ENCODE measurements at places on chromosomes 2 and 18.
A peak's percentile ranks its signal among the peaks of the same experiment; 100 is the strongest.

DNA sequence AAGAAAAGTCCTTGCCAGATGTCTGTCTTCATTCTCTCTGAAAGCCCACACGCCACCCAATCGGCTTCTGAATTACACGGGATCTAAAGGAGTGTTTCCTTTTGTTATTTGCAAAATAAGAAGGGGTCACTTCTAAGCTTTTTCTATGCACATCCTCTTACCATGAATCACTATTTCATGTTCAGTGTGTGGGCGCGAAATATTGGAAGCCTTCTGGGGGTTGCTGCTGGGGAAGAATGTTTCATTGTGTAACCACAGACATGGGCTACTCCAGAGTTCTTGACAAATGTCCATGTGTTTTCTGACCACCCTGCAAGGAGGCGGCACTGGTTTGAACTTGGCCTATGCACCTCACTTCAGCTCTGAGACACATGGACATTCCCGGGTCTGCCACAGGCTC is 133.6 kb upstream of the APCDD1 start:
- no peak for DNase-seq

- no peak for DNase-seq
Measured at GRCh38 chr2:135948141-135948540, 37.3 kb downstream of the DARS1 start.

GRCh38 chr2:3659447-3660432 is 1.7 kb downstream of the ALLC start:
- peak; percentile 52 for DNase-seq

- no peak for DNase-seq
Measured at GRCh38 chr2:128618642-128619041, 300.0 kb upstream of the HS6ST1 start.

DNA sequence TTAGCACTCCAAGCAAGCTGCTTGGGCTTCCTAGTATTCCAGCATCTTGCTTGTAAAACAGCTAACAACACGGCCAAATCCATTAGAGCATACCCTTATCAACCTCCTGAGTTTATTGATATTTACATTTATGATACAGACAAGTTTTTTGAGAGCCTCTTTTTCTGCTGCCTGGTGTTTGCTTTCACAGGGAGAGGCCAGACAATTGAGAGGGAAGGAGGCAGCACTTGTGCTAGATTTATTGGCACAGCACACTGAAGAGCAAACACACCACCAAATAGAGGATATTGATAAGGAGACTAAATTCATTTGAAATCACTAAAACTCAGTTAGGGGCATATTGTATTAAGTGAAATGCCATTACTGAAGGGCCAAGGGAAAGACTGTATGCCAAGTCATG is 1142.3 kb upstream of the FANCL start:
- peak; percentile 15 for DNase-seq

- DNase-seq, result no peak
Measured at GRCh38 chr2:31390324-31390723, 24.2 kb downstream of the XDH start.

DNA sequence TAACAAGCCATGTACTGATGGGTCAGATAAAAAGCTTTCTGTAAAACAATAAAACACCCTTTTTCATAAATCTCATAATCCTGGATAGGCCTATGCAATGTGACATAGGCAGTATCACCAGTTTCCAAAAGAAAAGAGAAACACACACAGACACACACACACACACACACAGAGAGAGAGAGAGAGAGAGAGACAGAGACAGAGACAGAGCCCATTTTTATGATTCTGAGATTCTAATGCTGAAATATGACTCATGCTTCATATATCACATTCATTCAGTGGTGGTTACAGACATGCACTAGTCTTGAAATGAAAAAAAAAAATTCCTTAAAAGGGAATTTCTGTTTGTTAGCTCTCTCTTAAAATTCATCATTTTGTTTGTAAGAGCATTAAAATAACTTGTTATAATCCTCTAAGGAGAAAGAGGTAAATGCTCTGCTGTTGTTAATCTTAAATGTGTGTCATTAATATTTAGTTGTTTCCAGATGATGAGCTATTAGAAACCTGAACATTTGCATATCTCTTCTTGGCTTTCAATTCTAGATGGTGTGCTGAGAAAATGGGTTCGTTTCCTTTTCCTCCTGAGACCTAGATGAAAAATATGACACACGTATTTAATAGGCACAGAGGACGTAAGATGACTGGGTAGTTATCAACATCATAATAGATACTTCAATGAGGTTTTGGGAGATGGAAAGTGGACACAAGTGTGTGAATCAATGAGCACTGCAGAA is 1598.7 kb upstream of the ACVR2A start:
- DNase-seq, result no peak

DNA sequence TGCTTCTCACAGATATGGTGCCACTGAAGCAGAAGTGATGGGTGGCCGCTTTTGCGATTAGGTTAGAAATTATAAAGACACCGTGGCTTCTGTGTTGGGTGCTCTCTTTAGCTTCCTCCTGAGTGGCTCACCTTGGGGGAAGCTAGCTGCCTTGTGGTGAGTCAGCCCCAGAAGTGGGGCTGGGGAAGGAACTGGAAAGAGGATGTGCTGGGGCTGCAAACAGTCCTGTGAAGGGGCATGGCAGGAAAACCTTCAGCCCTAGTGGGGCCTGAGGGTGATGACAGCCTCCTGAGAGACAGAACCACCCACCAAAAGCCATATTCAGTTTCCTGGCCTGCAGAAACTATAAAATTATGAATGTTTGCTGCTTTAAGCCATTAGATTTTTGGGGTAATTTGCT is 8.9 kb upstream of the ASB18 start:
- DNase-seq, result no peak

DNA sequence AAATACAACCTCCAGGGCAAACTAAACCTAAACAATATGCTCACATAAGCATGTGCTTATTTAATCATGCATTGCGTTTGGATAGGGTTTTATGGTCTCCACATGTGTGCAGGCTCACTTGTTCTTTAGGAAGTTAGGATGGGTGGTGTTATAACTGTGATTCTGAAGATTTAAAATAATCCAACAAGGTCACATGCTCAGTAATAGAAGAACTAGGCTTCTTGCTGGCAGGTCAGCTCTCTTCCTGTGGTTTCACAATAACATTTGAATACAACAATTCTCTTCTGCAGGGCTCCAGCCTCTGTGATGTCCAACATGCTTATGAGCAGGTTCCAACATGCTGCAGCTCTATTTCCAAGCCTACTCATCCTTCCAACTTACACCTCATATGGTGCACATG is 84.0 kb downstream of the MYL12B start:
- DNase-seq, result no peak

DNA sequence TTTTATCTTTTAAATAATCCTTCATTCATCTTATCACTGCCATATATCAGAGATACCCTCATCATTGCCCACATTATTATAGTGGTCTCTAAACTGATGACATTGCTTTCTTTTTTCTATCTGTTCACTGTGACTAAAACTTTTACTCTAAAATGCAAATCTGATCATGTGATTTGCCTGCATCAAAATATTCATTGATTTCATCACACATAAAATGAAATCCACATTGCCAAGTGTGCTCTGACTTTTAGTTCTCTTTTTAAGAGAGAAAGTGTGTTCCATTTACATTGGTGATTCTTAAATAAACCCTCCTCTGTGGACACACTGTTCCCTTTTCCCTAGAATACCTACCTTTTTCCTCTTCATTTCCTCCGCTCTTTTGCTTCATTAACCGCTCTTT is 7.5 kb downstream of the REL start:
- no peak for DNase-seq

DNA sequence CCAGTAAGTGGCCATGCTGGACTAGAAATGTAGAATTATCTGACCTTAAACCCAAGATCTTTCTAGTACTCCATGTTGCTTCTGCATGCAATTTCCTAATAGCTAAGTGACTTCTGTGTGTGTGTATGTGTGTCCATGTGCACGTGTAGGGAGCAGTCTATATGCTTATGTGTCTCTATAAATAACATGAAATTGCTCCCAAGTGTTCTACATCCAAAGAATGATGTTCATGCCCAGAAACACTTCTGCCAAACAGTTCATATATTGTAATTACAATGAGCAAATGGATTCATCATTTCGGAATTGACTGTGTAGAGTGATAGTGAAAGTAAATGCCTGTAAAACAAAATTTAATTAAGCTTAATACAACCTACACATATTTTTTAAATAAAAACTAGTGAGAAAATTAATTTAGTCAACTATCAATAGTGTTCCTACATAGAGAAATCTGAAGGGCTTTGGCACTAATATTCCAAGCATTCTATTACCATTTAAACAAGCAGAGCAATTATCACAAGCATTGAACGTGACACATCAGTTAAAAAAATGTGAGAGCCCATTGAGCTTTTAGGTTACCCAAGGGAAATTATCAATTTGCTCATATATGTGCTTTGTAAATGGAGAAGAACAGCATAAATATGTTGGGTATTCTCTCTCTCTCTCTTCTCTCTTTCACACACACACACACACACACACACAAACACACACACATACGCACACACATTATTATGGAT is 1067.4 kb downstream of the CNTNAP5 start:
- DNase-seq, result no peak

GRCh38 chr2:74764429-74765272 is 69.3 kb upstream of the HK2 start:
- no peak for DNase-seq

GRCh38 chr2:106857882-106858478 is 28.0 kb downstream of the ST6GAL2 start:
- no peak for DNase-seq

DNA sequence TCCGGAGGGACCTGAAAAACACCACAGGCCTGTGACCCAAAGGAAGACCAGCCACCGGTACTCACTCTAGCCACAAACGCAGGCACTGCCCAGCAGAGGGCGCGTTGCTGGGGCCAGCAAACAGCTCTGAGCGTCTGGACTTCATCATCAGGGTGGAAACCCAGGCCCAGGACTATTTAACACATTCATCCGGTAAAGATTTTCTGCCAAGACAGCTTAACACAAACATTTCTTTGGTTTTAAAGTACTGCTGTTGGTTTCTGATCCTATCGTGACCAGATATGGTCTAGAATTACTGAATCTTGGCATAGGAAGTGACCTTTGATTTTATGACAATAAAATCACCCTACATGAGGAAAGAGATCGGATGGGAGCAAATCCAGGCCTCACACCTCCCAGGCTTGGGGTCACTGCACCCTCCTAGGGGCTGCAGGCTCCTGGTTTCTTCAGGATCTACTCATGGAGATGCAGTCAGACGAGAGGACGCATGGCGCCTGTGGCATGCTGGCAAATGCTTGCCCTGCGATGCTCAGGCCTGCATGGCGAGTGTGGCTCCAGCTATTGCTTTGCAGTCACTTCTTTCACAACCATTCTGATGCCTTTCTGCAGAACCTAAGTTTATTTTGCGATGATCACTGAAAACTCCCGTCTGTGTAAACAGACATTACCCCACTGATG is 130.4 kb downstream of the COL4A4 start:
- DNase-seq, result no peak

GRCh38 chr18:52670896-52671295 is 330.9 kb downstream of the DCC start:
- DNase-seq, result peak; percentile 49

DNA sequence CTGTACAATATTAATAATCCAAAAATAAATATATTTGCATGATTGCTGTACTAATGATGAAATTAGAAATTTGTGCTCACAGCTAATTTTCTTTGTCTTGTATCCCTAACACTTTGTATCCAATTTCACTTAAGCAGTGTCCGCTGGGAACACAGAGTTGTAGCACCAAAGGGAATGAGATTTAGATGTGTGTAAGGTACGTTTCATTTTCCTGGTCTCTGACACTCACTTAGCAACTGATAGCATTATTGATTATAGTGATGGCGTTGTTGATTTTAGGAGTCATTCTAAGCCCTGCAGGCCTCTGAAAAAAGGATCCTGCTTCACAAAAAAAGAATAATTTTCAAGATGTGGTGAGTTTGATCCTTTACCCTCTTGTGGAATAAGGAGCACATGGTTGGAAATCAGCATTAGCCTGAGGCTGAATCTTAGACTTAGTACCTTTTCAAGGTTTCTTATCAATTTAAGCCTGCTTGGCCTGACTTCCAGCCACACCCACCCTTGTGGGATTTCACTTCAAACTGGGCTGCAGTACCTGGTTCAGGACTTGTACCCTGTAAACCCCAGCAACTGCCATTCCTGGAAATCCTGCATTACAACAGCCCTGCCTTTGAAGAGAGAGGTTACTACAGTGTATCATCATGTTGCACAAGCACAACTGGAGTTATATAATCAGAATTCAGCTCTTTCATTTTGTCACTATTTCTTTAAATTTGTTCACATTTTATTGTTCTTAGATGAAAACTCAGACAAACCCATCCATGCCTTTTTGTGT is 116.2 kb downstream of the RND3 start:
- DNase-seq, result no peak

DNA sequence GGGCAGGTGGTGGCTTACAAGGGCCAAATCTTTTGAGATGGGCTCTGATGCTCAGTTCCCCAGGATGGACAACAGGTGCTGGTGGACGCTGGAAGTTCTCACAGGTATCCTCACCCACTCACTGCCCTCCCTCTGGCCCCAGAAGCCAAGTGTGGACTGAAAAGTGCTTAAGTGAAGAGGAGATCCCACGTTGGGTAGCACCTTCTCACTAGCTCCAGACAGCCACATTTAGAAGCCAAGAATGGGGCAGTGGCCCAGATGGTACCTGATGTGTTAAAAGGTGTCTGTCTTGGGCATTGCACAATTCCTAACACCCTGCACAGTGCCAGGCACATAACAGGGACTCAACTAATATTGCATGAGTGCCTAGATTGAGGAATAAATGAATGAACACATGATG is 115.3 kb upstream of the TEX51 start:
- DNase-seq, result no peak

GRCh38 chr2:230327418-230328154 is 593 bp downstream of the SP140L start:
- DNase-seq, result no peak

GRCh38 chr2:127193164-127193966 is 26.7 kb downstream of the CYP27C1 start:
- no peak for DNase-seq

- DNase-seq, result no peak
Measured at GRCh38 chr2:27781496-27781895, 10.0 kb downstream of the MRPL33 start.

GRCh38 chr18:62678847-62679485 is 36.4 kb upstream of the PHLPP1 start:
- peak; percentile 90 for DNase-seq

- no peak for DNase-seq
Measured at GRCh38 chr18:61699397-61700110, 193.3 kb downstream of the RNF152 start.

GRCh38 chr2:207035875-207036274 is 96.6 kb downstream of the CPO start:
- no peak for DNase-seq

- no peak for DNase-seq
Measured at GRCh38 chr2:26723991-26724750, 31.6 kb downstream of the KCNK3 start.

GRCh38 chr2:217913436-217913835 is 89.4 kb downstream of the TNS1 start:
- DNase-seq, result no peak

DNA sequence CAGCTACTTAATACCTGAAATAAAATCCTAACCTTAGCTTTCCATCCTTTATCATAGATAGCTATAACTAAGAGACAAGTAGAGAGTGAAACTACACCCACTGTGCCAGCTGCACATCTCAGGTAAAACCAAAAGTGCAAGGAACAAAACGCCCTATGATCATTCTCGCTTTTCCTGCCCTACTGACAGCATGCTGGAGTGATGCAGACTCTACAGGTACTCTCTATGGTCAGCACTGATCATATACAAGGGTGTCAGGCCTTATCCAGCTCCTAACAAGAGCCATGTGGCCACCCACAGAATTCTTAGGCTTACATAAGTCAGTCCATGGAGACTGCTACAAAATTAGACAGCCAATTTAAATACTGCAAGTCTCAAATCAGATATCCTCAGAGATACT is 45.6 kb downstream of the REV1 start:
- DNase-seq, result no peak

GRCh38 chr2:31534636-31535035 is 46.1 kb downstream of the SRD5A2 start:
- no peak for DNase-seq
